Activated naive CD8-positive, alpha-beta T cell treated with anti-CD3 and anti-CD28 coated beads, Interleukin-2, amount 10 ng/mL, durations not matched to agents 7 days and 5 days (primary cell): ENCODE measurements at places on chromosomes 1 and 21.

DNA sequence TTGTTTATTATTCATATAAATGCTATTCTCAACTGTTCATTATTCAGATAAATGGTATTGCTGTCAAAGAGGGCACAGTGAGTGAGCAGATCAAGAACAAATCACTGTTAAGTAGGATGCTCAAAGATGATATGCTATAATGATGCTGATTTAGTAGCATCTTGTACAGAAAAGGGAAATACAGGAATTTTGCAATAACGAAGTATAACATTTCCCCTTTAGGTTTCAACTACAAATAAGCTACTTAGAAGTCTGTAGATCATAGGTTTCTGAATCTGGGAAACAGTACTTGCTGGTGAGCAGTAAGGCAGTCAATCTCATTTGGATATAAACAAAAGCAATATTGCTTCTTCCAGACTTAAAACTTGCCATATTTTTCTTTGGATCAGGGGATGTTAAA is 27.3 kb upstream of the RCOR3 start:
- no peak for DNase-seq

GRCh38 chr1:23282957-23283356 is 61.1 kb downstream of the HNRNPR start:
- no peak for DNase-seq

DNA sequence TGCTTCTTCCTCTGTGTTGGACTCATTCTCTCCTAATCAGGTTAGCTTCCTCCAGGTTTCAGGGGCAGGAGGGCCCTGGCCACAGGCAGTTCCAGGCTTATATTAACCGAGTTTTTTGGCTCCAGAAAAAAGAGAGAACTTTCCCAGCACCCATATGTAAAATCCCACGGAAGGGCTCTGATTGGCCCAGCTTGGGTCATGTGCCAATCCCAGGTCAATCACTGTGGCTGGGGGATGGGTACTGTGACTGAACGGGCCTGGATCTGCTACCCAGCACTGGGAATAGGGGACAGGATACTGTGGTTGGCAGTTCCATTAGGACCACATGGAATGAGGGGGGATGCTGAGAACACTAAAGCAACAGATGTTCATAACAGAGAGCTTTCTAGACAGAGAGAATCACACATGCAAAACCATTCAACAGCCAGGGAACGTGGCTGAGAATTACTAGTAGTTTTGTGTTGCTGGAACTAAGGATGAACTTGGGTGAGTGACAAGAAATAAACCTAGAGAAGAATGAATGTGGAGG is 51.1 kb upstream of the NEK2 start:
- no peak for DNase-seq

GRCh38 chr21:18265944-18266343 is 21.3 kb downstream of the CHODL start:
- DNase-seq = no peak

GRCh38 chr1:234601301-234602017 is 8.5 kb downstream of the IRF2BP2 start:
- DNase-seq = no peak

GRCh38 chr1:9621032-9621431 is 30.5 kb upstream of the PIK3CD start:
- no peak for DNase-seq

- no peak for DNase-seq
Observed at GRCh38 chr1:198927129-198927528, 288.3 kb downstream of the PTPRC start.

DNA sequence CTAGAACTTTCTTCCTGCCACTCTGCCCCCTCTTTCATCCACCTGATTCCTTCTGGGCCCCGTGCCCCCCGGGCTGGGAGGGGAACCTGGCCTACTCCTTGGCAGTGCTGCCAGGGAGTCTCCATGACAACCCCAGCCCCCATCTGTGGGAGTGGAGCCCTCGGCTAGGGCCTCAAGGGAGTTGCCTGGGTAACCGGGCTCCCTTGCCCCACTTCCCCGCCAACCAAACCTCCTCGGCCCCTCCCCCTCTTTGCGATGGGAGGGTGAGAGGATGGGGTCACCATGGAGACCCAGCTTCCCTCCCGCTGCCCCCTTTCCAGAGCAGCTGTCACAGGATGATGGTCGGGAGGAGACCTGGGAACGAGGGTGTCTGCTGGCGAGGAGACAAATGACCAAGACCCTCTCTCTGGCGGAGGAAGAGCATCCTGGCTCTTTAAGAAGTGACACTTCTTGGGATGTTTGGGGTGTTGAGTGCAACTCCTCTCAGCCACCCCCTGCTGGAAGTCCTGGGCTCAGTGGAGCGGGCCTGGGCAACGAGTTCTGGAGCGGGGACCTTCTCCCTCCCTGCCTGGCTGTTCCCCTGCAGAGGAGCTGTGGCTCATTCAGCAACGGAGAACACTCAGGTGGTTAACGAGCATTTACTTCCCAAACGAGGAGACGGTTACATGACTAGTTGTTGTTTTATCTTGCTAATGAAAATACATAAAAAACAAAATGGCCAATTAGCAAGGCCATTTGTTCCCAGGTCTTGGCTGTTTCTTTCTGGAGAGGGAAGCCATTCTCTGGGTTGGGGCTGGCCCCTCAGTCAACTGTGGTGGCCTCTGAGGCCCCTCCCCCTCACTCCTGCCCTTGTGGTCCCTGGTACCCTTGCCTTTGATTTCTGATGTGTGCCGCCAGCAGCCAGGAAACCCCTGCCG is 82.8 kb downstream of the UBIAD1 start:
- DNase-seq = no peak

GRCh38 chr1:23448846-23449245 is 24.3 kb upstream of the TCEA3 start:
- DNase-seq = no peak

DNA sequence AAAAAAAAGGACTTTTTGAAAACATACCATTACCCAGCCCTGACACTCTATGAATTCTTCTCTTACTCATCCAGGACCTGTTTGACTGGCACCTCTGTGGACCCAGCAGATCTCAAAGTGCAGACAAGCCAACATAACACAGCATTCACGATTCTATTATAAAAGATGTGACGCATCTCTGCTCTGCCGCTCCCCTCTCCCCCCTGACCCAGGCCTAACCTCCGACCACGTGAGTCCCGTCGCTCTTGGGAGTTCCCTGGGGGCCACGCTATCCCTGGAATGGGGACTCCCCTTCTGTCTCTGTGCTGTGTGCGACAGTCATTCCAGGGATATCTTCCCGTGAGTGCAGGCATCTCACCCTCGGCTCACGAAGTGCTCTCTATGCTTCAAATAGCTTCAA is 21.1 kb downstream of the LRRC38 start:
- DNase-seq = no peak

DNA sequence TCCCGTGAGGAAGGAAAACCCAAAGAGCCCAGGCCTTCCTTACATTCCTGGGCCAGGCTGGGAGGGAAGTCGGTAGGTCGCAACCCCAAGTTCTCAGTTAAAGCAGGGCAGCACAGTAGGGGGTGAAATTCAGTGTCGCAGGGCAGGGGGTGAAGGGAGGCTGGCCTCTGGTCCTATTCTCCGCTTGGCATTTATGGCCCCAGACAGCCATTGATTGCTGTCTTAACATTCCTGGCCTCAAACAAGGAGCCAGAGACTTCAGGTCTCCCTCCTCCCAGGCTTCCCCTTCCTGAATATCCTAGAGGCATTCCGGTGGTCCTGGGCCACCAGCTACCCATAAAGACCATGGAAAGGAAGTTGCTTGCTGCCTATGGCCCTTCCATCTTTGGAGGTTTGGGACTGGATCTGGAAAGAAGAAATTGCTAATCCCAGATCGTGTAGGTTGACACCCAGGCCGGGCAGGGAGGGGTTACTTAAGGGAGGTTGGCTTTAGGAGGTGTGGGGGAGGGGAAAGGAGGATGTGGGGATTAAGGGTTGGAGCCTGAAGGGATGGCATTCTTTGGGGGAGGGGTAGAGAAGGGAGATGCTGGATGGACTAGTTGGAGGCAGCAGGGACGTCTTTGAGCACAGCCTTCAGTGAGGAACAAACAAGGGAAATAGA is 1.7 kb downstream of the LIN28A start:
- no peak for DNase-seq

GRCh38 chr1:55445416-55445815 is 230.3 kb upstream of the USP24 start:
- no peak for DNase-seq

- DNase-seq = no peak
Observed at GRCh38 chr1:222240536-222241181, 307.2 kb downstream of the HHIPL2 start.

- DNase-seq = no peak
Observed at GRCh38 chr1:222417264-222417663, 130.6 kb downstream of the HHIPL2 start.

DNA sequence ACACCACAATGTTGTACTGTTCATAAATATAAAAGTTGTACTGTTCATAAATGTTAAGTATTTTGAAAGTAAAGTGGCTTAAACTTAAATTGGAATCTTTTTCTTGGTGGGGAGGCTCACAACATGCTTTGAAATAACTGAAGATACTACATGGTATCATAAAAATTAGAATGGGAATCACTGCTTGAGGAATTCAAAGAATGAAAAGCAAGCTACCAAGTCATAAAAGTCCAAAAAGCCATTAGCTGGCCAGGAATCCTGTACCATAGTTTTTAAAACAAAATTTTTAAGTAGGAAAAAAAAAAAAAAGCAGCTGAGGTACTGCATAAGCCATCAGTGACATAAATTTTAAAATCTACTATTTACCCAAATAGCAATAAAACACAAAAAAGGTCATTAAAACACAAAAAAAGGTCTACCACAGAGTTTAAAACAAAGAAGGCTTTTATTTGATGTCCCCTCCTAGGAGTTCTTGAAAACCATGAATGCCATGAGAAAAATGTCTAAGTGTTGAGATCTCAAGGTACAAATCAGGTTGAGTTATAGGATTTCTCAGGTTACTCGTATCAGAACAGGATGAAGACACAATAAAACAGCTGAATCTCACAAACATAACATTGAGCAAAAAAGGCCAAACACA is 8.6 kb downstream of the ZZZ3 start:
- DNase-seq = no peak

DNA sequence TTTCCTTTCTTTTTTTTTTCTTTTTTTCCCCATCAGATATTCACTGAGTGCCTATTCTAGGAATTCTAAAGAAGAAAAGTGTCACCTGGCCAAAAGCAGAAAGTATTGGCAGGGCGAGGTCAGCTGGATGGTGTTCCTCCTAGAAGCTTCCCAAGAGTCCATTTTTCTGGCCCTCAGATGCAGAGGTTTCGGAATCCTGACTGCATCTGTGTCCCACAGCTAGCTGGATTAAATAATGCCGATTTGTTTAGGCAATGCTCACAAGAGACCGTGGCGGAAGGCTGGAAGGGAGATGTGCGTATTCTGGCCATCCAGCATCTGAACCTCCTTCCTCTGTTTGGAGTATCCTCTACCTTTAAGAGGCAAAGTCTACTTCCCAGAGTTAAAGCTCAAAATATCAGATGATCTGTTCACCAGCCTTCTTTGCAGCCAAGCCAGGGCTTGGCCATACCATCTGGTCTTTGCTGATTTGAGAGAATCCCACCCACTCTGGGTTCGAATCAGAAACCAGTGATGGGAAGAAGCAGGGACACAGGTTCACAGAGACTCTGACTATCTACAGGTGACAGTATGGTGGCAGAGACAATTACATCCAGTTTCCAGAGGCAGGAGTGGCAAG is 5.4 kb upstream of the TENT5C start:
- no peak for DNase-seq

- no peak for DNase-seq
Observed at GRCh38 chr1:57017200-57017599, 51.4 kb upstream of the C8B start.

DNA sequence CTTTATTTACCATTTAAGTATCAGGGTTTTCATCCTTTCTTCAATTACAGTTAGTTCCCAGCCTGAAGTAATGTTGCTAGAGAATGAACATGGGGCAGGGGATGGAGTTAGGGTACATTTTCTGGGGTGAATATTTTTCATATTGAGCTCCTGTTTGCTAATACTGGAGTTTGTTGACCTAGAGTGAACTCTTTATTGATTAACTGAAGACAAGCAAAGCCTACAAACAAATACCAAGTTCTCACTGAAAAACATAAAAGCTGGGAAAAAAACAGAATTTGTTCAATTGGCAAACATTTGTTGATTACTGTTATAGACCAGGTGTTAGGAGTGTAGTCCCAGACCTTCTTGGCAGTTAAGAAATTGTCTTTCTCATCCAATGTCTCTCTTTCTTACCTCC is 28.2 kb upstream of the PIGV start:
- DNase-seq = no peak

DNA sequence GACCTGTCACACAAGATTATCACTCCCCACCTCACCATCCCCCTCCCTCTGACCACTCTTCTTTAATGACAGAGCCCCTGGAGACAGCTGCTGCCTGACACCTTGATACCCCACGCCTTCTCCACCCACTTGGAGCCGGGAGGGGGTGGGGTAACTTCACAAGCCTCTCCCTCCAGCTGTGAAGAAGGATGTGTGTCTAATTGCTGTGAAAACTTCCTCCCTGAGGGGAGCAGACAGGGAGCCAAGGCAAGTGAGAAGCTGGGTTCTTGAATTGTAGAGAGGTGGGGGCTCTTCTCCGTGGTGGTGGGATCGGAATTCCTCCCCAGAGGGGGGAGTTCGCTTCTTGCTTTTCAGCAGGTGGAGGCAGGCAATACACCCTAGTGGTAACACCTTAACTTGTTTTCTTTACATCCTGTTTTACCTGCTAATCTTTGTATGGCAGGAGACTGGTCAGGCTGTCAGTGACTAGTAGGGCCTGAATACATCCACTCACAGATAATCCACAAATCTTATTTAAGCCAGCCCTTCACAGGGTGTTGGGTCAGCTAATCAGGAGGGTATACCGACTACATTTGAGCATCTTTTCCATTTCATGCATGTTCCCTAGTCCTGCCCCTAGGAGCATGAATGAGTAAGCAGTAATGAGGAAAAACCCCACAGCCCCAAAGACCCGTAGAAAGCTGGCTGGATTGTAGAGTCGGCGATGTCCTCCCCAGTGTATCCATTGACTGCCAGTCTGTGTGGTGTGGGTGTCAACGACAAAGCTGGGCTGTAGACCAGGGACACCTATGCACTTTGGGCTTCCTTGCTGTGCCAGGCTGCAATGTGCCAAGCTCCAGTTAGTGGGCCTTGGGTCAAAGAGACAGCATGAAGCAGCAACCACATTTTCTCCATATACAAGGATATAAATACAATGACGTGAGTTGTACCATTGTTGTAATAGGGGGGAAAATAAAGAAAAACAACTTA is 57.3 kb downstream of the NFASC start:
- no peak for DNase-seq

GRCh38 chr1:175717610-175718540 is 25.5 kb downstream of the TNR start:
- no peak for DNase-seq

DNA sequence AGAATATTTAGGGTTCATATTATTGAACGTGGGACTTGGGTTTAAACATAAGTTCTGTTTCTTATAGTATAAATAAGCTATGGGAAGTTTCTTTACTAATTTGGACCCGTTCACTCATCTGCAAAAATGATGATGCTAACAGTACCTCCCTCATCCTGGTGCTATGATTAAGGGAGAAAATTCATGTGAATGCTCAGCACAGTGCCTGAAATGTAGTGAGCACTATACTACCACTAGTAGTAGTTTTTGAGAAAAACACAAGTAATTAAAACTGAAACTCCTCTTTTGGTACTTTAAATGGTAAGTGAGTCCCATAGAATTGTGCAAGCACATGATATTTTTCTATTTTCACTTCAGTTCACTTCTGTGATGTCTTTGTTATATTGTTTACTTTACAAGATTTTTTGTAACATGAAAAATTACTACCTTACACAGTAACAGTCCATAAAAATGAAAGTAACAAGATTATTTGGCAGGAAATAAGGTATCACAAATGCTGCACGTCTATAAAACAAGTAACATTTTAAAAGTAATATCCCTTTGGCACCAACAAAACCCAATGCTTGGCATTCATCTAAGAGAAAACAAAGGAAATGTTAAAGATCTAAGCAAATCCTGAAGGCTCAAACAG is 11.3 kb upstream of the PTPRC start:
- no peak for DNase-seq
